ENCODE measurements at places on chromosomes 16 and 17.

GRCh38 chr16:23509441-23509754, 896 bp downstream of the GGA2 start:
- DNase-seq: no peak

- DNase-seq: no peak
These were observed 6.4 kb upstream of the CRK start for GRCh38 chr17:1462164-1463112.

- no peak for DNase-seq
These were observed 34.5 kb downstream of the WWOX start for GRCh38 chr16:78133919-78134318.

DNA sequence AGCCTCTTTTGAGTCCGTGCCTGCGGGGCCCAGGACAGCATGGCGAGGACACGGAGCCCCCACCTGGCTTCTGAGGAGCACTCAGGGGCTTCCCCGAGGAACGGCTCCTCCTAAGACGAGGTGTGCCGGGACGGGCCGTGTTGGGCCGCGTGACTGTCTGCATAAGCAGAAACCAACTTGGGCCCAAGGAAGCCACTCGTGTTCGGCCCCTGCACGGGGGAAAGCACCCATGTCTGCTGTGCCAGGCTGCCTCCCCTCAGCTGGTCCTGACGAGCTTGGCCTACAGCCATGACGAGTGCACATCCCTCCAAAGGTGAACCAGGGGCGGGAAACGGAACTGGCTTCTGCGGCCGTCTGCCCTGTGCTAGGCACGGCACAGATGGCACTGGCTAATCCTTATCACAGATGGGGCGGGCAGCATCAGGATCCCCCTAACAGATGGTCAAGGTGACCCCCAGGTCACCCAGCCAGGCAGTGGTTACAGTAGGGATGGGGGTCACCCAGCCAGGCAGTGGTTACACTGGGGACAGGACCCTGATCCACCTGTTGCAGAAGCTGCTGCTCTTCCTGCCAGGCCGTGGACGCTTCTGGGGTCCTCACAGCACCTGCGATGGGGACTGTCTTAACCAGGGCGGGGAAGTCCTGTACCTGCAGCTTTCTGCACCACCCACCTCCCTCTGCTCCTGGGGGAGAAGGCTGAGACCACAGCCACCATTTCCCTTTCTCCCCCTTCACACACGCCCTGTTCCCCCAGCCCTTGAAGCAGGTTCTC, 25.6 kb downstream of the MRM3 start:
- no peak for DNase-seq

- DNase-seq: no peak
These were observed 45.4 kb downstream of the KCNJ16 start for GRCh38 chr17:70120425-70120824.

DNA sequence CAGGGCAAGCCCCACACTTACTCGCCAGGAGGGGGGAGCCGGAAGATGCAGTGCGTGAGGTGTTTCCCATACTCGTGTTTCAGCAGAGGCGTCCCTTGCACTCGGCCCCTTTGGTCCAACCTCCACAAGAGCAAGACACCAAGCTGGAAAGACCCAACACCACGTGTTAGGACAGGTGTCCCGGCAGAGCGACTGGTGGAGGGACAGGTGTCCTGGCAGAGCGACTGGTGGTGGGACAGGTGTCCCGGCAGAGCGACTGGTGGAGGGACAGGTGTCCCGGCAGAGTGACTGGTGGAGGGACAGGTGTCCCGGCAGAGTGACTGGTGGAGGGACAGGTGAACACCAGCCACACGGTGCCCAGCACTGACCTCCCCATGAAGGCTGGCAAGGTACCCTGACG, 19.4 kb downstream of the IFT140 start:
- no peak for DNase-seq

DNA sequence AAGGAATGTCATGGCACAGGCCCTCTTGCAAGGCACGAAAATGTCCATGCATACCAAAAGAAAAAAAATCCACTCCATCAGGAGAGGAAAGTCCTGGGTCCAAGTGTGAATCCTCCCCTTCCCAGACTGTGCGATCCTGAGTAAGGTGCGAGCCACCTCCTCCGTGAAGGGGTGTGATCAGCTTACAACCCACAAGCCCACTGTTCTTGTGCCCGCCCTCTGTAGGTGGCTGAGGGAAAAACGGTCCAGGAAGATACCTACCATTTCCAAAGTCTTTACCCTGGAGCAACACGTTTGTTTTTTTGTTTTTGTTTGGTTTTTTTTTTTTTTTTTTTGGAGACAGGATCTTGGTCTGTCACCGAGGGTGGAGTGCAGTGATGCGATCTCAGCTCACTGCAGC, 116.5 kb downstream of the ZNF423 start:
- no peak for DNase-seq

DNA sequence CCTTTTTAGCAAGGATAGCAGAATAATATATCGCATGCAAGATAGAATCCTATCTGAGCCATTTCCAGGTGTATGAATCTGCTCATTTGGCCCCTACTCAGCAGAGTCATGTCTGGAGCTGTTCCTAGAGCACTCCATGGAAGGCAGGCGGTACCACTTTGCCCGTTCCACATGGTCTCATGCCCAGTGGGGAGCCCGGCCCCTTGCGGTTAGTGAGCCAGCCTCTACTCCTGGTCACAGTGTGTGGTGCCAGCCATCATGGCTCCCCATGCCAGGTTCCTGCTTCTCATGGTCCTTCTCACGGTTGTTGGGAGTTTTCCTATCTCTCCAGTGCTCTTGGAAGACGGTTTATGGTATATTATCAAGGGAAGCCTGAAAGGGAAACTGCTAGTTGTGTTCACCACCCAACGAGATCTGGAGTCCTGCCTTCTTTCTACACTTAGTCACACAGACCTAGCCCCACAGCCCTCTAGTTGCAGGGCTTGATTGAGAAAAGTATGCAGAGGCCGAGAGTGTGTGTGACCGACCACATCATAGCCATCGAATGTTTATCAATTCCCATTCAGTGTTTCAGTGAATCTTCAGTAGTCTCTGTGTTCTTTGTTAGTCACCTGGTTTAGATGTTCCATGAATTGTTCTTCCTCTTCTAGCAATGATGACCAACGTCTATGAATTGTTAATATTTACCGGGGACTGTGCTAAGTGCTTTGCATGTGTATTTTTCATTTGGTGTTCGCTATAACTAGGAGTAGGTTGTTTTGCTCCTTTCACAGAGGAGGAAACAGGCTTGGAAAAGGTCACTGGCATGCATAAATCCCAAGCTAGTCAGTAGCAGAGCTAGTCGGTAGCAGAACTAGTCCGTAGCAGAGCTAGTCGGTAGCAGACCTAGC, 9.6 kb downstream of the JPT2 start:
- DNase-seq: no peak

GRCh38 chr17:51244041-51244440, 15.8 kb downstream of the MBTD1 start:
- no peak for DNase-seq

GRCh38 chr17:44672479-44673093, 16.3 kb downstream of the MEIOC start:
- no peak for DNase-seq

DNA sequence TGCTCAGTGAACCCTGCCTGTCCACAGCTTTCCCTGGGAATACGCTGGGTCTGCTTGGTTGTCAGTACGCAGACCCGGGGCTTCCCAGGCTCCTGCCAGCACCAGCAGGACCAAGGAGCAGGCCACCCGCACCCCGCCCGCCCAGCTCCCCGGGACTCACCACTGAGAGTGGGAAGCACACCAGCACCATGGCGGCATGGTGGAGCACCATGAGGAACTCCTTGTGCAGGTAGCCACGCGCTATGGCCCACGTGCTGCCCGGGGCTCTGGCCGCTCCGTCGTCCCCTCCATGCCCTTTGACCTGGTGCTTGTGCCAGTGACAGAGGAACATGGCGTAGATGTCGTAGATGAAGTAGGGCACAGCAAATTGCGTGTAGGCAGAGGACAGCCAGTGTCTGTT, 3.5 kb downstream of the C16orf92 start:
- no peak for DNase-seq

DNA sequence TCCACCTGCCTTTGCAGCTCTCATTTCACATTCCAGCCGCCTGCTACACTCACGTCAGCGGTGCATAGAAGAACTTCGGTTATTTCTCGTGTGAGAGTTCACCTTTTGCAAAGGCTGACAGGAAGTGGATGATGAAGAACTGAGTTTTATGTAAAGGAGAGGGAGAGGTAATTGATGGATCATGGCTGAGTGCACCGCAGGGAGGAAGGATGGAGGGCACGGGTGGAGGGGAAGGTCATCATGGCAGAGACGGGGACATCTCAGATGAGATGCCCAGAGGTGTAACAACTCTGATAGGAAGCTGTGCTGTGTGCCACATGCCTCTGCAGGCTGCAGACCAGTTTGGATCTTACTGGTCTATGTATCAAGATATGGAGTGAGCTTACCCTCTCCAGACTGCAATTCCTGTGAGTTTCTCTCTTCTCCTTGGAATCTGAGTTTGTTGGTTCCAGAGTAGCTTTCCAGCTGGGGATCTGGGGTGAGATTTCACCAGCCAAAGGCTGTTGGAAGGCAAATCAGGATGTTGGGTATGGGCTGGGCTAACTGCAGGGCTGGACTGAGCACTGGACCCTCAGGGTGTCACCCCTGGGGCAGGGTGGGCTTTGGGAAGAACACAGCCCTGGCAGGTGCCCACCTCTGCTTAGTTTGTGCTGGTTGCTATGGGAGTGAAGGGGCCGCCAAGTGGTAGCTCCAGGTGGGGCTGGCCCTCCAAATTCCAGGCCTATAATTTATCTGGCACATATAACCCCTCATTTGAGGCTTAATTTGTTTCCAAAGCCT, 777.0 kb downstream of the KCNJ18 start:
- DNase-seq: no peak

DNA sequence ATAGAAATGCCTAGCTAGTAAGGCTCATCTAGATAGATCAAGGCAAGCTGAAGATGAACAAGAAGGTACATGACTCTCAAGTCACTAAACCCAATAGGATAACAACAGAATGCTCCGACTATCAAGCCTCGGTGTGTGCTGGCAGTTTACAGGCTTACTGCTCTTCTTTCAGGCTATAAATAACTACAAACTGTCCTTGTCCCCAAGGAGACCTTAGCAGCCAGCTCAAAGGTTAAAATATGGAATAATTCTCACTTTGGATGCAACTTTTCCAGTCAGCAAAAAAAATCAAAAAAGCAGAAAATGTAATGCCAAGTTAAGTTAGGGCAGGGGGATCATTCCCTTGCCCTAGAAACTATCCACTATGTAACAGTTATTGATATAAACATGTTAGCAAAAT, 44.6 kb downstream of the SPOP start:
- DNase-seq: no peak

DNA sequence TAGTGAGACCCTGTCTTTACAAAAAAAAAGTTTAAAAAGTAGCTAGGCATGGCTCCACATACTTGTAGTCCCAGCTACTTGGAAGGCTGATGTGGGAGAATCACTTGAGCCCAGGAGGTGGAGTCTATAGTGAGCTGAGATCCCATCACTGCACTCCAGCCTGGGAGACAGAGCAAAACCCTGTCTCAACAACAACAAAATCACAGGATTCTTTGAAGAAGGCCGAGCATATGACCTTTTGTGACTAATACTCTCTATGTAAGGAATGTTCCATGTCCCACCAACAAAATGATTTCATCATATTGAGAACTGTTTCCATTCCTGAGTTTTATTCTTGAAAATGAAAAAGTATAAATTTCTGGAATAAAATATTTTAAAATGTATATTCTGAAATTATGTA, 58.9 kb upstream of the EFCAB3 start:
- DNase-seq: no peak

DNA sequence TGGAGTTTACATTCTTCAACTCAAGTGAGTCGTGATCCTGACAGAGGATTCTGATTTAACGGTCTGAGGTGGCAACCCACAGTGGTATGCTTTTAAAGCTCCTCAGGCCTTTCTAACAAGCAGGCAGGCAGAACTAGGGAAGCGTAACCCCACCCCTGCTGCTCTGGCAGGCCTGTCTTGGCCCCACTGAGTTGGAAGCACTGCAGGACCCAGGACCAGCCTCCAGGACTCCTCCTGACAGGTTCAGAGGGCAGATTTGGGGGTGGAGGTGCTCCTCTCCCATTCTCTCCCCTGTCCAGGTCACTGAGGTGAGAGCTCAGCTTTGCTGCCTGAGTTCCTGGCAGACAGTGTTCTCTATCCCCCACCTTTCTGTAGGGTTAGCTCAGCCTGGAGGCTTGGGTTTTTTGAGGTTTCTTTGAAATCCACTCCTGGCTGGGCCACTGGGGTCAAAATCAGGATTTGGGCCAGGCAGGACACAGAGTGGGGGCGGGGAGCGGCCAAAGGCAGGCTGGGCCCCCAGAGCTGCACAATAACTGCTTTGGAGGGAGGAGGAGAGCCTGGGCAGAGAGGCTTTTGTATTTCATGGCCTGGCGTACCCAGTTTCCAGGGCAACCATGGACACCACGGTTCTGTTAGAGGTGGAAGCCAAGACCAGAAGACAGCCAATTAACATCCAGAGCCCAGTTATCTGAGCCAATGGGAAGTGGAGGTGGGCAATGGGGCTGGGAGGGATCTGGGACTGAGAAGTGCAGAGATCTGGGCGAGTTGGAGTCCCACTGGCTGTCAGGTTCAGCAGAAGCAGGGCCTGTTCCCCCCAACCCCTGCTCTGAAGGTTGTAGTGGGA, 9.5 kb downstream of the MRPL27 start:
- DNase-seq: no peak

DNA sequence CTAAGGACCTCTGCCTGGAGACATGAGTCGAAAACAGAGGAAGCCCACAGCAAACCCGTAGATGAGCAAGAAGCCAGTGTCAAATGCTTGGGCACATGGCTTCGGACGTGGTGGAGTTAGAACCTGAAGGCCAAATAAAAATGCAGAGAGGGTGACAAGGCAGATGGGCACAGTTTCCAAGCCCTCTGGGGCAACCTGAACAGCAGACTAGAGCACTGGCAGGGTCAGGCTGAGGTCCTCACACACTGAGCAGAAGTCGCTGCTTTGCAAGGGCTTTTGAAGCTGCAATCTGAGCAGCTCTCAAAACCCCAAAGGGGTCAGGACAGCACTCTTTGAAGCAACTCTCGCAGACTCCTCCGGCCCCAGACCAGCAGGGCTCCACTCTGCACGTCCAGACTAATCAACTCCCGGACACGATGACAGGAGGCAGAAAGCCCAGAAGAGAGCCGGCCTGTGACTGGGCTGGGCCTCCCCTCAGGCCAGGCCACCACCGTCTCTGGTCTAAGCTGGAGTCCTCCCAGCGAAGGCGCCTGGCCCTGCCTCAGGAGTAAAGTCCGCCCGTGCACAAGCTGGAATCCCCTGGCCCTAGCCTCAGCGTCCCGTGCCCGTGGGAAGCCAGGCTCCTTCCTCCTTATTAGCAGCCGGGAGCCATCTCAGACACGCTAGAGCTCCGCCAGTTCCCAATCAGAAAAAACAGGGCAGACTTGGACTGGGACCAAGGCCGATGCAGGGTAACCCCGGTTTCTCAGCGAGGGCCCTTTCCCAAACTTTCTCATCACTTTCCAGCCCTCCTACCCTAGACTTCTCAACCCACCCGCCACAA, 924 bp downstream of the SMARCD2 start:
- no peak for DNase-seq
